ENCODE measurements at places on chromosomes 11 and 22.

GRCh38 chr11:12248330-12248729 is 129.0 kb upstream of the PARVA start:
- no peak for DNase-seq

DNA sequence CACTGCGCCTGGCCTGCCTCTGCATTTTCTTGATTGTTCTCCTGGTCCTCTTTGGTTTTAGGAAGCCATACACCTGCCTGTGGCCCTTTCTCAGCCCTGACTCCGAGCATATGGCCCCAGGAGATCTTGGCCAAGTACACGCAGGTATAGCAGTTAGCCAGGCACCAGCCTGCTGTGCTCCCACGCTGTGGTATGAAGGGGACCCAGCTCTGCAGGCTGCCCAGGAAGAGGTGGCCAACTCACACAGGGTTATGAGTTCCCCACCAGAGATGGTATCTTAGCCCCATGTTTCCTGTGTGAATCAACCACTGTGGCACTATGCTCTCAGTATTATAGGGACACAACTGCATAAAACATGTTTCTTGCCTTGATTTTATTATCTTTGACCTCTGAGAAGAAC is 31.1 kb downstream of the SGSM3 start:
- DNase-seq = no peak

DNA sequence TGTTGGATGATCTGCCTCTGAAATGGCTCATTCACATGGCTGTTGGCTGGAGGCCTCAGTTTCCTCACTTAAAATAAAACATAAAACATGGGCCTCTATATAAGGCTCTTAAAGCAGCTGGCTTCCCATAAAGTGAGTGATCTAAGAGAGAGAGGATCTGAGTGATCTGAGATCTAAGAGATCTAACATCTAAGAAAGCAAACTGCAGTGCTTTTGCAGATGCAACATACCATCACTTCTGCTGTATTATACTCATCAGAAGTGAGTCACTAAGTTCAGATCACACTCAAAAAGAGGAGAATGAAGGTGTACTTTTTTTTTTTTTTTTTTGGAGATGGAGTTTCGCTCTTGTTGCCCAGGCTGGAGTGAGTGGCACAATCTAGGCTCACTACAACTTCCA is 18.1 kb upstream of the HSPA8 start:
- DNase-seq = no peak

GRCh38 chr11:126483621-126484195 is 128.2 kb downstream of the ST3GAL4 start:
- DNase-seq = no peak

- no peak for DNase-seq
These were observed 9.8 kb upstream of the POU2AF1 start for GRCh38 chr11:111388842-111389241.

DNA sequence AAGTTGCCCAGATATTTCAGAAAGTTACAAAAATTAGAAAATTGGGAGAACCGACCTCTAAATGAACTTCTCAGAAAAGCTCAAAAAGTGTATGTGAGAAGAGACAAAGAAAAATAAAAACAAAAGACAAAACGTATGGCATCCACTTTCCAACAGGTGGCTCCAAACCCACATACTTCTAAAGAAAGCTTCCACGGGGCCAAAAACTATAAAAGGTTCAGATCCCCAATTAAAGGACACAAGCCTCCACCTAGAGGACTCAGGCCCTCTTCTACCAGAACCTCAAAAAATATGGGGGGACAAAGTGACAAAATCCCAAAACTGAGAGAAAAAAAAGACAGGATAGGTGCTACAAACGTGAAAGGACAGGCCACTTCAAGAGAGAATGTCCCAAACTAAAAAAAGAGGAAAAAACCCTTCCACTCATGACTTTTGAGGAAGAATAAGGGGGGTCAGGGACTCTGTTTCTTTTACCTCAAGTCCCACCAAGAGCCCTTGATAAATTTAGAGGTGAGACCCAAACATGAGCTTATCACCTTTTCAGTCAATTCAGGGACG is 8.8 kb downstream of the SCGB2A1 start:
- DNase-seq = no peak

GRCh38 chr11:73197348-73197747 is 20.7 kb upstream of the P2RY2 start:
- no peak for DNase-seq

DNA sequence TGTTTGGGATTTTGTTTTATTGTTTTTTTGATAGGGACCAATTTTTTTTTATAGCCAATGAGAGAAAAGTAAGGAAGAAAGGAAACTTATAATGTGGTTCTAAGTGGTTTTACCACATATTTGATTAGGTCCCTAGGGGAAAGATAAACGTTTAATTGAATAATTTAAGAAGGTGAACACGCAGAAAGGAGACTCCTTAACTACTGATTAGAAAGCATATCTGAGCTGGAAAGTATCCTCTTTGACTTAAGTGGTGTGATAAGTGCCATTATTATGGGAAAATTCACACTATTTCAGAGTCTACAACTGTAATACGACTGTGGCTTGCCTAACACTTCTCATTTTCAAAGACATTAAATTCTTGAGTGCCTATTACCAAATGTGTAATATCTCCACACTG is 106.5 kb upstream of the GRAMD1B start:
- no peak for DNase-seq

DNA sequence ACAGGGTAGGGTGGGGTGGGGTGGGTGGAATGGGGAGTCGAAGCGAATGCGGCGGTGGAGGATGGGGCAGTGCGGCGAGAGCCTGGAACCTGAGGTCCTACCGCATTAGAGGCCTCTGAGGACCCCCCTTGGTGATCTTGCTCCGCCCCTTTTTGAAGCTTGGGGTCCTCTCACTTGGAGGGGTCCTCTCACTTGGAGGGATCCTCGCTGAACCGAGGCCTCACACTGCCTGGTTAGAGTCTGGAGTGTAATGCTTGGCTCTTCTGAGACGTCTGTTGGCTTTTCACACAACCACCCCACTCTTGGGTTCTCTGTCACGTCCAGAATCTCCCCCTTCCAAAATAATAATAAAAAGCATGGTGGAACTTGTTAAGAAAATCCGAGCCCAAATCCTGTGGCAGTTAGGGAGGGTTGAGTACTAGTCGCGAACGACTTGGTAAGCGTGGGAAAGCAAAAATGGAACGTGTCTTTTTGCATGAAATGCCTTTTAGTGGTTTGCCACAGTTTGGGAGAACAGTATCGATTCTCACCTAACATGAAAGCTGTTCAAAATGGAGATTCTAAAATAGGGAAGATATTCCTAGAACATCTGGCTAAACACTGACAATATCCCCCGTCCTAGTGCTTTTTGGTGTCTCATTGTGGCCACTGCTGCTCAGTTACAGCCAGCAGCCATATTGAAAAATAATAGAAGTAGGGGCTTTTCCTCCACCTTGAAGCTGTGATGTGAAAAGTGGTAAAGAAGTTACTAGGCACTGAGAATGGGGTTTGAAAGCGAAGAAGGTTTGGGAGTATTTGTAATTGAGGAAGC is 822 bp downstream of the RBX1 start:
- no peak for DNase-seq

GRCh38 chr22:17120711-17121232 is 388 bp downstream of the TMEM121B start:
- DNase-seq = peak; percentile 39

DNA sequence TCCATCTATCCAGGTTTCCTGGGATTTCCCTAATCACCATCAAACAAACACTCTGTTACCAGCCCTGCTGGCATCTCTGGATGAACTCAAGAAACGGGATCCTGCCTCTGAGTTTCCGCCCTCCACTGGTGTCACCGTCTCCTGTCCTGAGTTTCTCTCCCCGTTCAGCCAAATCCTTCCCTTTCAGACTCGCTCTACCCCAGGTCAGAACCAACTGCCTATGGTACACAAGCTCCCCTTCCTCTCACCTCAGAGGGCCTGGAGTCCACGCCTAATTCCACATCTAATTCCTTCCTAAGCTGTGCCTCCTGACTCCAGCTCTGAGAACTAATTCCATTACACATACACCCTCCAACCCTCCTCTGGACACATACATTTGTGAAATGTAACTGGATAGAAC is 96.1 kb downstream of the SHANK2 start:
- DNase-seq = peak; percentile 58

- DNase-seq = peak; percentile 35
These were observed 585 bp downstream of the CYB5R3 start for GRCh38 chr22:42648368-42649245.

- DNase-seq = peak; percentile 76
These were observed 17.3 kb upstream of the OOSP4B start for GRCh38 chr11:59999691-60000090.

GRCh38 chr11:76702336-76703128 is 32.0 kb upstream of the LRRC32 start:
- no peak for DNase-seq

DNA sequence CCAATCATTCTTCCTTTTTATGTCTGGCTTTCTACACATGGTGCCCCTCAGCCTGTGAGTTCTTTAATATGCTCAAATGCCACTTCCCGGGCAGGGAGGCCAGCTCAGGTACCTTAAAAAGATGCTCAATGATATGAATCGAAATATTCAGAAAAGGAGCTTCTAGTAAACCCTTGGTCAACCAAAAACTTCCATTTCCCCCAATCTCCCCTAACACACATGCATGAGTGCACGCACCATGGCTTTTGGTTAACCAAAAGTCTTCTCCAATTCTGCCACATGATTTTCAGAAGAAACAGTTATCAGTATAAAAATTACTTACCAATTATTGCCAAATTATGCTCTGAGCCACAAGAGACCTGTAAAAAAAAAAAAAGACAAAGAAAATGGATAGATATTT is 135.0 kb downstream of the SERGEF start:
- no peak for DNase-seq

DNA sequence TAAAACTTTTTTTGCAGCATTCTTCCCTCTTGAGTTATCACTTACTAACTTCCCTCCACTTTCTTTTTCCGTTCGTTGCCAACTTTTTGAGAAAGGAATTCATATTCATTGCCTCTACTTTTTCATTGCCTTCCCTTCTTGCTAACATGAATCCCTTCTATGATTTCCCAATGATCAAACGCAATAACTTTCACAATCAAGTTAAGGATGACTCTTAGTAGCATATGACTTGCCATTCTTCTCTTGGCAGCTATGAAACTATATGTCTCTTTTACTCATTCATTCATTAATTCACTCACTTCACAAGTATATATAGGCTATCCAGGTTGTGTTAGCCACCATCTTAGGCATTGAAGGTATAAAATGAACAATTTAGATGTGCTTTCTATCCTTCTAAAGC is 16.6 kb upstream of the ARHGAP20 start:
- no peak for DNase-seq

DNA sequence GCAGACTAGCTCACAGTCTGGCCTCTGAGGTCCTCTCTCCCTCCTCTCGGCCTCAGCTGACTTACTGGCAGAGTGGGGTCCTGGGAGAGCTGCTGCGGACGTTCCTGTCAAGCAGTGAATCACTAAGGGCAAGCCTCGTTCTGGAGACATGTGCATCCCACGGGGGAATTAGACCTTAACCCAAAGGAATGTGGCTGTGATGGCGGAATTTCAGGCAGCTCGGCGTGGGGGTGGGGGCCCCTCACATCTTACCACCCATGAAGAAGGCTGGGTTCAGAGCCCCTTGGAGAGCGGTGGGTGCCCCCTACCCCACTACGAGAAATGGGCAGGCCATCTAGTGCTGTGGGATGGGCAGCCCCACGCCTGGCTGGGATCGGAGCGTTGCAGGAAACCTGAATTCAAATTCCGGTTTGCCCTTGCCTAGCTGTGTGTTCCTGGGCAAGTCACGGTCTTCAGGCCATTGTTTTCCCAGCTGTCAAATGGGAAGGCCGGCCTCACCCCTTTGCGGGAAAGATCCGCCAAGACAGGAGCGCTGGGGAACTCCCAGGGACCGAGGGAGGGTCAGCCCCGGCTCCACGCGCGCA is 554 bp downstream of the LRRC32 start:
- no peak for DNase-seq

GRCh38 chr22:35045451-35045850 is 20.5 kb upstream of the ISX start:
- no peak for DNase-seq

DNA sequence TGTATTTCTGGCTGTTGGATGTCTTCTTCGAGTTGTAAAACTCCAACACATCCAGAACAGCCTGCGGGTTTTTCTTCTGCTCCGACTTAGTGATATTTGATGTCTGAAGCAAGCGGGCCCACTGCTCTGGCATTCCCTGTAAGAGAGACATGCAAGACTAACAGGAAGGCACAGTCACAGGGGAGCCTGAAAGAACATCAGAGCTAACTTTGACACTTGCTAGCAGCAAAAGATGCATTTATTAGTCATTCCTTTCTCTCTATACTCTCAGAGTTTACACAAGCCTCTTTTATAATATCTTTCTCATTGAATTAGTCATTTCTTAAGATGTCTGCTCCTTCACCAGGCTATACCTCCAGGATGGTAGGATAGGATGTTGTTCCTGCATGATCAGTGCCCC is 77.8 kb upstream of the GDPD4 start:
- no peak for DNase-seq

GRCh38 chr22:19092725-19093124 is 29.5 kb downstream of the DGCR2 start:
- no peak for DNase-seq

DNA sequence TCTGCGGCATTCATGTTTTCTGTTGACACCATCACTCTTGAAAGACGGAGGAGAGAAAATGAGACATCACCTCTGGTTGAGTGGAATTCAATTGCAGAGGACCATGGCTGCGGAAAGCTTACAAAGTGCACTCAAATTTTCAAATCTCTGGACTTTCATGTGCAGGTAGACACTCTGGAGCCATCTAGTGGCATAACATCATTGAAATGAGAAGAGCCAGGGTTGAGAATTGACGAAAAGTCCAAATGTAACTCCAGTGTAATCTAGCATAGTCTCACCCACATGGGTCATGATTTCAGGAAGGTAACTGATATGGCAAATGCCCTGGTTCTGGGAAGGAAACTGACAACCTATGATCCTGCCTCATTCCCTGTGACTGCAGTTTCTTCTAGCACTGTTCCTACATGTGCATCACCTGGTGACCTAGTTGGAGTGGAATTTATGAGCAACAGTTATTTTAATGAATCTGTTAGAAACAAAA is 687.8 kb downstream of the KCNA4 start:
- DNase-seq = peak; percentile 21

DNA sequence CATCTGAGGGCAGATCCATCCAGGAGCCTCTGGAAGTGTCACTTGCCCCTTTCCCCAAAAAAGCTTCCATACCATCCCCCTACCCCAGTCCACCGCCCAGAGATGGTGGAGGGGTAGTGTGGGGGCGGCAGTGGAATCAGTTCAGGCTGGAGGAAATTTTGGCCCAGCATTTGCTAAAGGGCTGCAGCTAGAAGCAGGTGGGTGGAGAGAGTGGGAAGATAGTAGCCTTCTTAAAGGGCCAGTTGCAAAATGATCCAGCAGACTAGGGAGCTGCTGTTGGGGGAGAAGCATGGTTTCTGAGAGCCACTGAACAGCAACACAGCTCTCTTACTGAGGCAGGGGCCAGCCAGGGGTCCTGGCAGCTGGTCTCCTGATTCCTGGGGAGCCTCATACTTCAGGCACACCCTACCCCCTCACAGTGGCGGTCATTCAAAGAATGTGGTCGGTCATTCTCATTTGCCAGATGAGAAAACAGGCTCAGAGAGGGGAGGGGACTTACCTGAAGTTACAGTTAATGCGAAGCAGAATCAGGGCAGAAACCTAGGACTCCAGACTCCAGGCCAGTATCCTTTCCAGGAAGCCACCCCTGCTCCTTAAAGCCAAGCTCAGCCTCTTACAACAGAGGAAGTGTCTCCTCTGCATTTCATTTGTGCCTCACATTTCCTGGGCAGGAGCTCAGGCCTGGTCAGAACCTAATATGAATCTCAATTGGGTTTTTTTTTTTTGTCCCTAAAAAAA is 5.4 kb downstream of the SEC14L2 start:
- DNase-seq = no peak

- no peak for DNase-seq
These were observed 6.9 kb upstream of the LRRC32 start for GRCh38 chr11:76677458-76677765.

All from WERI-Rb-1 (cell line).